ENCODE measurements at places on chromosomes 1 and 21.

DNA sequence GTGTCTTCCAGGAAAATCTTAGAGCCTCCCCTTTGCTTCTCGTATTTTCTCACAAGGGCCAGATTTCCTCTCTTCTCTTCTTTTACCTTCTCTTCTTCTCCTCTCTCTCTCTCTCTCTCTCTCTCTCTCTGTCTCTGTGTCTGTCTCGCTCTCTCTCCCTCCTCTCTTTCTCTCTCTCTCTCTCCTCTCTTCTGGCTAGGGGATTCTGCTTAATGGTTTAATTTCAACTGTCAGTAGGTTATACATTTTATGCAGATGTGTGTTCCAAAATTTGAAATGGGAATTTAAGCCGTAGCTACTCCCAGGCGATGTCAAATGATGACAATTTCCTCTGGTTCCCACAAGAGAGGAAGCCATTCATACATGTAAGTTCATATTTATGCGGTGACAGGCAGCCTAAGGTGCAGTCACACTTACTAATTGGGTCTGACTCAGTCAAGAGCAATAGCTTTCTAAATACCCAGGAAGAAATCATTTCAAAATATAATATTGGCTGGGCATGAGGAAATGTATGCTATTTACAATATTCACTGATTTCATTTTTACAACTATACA, 1.4 kb downstream of the DSCAM start:
- no peak for DNase-seq

DNA sequence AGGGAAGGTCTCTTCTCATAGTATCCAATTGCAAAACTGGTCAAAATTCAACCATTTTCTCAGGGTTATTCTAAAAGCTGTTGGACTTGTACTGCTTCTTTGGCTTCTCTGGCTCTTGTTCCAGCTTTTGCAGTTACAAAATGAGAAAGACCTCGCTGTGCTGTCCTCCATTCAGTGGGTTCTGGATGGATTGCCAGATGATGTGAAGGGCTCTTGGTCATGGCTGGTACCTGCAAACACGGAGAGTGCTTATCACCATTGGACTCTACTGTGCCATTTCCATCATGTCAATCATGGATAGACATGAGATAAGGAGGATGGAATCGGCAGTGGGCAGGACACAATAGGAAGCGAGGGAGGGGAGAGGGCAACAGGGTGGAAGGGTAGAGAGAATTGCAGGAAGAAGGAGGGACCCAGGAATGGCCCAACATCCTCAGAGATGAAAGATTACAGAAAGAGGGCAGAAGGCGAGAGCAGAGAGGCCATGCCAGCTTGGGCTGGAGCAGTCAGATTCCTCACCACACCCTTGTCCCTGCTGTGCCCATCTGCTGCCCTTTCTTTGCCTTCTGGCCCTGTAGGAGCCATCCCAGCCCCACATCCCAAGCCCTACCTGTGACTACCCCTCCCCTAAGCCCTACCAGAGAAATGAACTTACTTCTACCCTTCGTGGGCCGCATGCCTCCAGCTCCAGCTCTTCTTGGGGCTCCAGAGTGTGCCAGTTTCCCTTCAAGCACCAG, 70.3 kb downstream of the HIVEP3 start:
- DNase-seq, result no peak

DNA sequence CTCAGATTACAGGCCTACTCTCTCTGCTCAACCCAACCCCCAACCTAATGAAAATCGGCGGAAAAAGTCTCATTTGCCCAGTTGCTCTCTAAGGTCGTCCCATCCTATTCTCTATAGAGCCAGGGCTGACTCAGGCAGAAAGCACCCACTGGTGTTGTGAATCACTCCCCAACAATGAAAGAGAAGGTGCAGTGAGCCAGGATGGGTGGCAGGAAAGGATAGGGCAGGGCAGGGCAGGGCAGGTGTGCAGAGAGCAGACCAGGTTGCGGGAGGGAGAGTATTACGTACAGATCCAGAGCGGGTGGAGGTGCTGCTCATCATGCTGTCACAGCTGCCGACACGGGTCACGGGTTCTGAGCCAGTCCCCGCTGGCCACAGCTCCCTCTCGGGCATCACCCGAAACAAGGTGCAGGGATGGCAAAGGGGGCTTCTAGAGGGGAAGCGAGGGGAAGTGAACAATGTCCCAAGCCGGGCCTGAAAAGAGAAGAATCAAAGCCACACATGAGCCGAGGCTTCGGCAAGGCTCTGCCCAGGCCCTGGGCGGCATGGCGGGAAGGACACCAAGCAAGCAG, 5.3 kb downstream of the C1orf116 start:
- no peak for DNase-seq

GRCh38 chr1:236103059-236103458, 38.2 kb upstream of the NID1 start:
- no peak for DNase-seq

- no peak for DNase-seq
Measured at GRCh38 chr1:76053021-76053420, 21.5 kb upstream of the ST6GALNAC3 start.

All from activated CD4-positive, alpha-beta T cell treated with anti-CD3 and anti-CD28 coated beads, Interleukin-2, amount 50 U/mL, for 1 hour (primary cell).